ENCODE measurements at places on chromosomes 12 and 14. TPM values are rescaled to one million over a fixed set of nuclear protein-coding genes. Genes with fewer than 3 reads are reported as not detected.

RESF1 gene
- total RNA-seq, result 25.6 TPM

GRCh38 chr12:75011120-75011519, 198.5 kb downstream of the KCNC2 start:
- DNase-seq, result no peak

GRCh38 chr14:101072945-101073597, 169.5 kb upstream of the RTL1 start:
- DNase-seq, result peak; percentile 68

CLEC6A gene
- not detected for total RNA-seq

DNA sequence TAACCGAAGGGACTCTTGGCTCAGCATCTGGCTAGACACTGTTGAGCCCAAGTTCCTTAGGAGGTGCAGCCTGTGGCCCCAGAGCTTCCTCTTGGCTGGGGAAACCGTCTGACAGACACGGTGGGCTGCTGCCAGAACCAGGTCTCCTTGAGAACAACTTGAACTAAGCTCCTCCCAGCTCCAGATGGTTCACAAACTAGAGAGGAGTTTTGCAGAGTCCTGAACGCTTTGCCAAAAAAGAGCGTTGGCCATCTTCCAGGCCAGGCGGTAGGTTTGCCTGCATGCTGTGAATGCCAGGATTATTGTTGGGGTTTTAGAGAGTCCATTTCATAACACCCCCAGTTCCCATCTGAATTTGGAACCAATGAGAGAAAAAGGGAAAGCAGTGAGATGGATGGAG, 399.8 kb downstream of the RGS6 start:
- peak; percentile 75 for DNase-seq

ST8SIA1 gene
- total RNA-seq, result 6.9 TPM

DNA sequence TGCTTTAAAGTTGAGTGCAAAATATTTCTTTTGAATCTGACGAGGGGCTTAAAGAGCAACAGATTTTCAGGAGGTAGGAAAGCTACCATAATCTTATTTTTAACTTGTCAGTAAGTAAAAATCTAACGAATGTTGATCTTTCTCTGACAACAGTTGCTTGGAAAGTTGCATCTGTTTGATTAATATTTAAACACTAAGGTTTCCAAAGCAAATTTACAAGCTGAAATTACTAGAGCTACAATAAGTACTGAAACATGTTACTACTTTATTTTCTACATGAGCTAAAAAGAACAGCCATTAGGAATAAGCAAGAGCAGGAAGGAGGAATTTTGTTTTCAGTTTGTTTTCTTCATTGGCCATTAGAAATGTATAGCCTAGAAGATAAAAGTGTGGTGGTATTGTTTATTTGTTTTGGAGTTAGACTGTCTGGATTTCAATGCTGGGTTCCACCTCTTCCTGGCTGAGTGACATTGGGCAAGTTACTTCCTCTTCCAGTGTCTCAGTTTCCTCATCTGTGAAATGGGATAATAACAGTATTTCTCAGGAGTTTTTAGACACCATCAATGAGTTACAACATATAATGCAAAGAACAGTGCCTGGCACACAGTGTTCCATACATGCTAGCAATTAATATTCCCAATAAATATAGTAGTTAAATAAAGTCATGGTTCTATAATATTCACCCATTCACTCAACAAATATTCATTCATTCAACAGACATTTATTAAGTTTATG, 87.9 kb upstream of the FLRT2 start:
- no peak for DNase-seq

DNA sequence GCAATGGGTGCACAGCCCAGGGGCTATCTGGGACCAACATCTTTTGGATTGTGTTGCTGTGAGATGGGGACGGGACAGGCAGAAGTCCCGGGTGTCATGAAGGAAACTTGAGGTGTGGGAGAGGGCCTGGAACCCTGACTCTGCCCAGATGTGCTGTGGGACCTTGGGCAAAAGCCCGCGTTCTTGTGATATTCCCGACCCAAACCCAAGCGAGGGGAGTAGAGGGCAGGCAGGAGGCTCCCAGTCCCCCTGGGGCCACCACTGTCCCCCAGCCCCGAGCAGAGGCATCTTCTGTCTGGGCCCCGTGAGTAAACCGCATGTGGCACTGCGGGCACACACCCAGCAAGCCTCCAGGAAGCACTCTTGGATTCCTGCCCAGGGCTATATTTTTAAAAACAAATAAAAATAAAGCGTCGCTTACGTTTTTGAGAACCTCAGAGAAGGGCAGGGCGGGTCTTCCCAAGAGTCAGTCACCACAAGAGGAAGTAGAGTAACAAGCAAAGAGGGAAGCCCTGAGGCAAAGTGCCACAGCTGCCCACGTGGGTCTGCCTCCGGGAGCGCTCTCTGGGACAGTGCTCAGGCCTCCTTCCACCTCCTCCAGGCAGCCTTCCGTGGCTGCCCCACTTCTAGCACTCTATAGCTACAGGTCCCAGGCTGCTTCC, 39.5 kb downstream of the BEGAIN start:
- peak; percentile 81 for DNase-seq

SRRM4 gene
- 0.13 TPM for total RNA-seq

- peak; percentile 24 for DNase-seq
Observed at GRCh38 chr14:94998685-94999084, 158.6 kb downstream of the DICER1 start.

RBP5 gene
- total RNA-seq, result 0.49 TPM

DNA sequence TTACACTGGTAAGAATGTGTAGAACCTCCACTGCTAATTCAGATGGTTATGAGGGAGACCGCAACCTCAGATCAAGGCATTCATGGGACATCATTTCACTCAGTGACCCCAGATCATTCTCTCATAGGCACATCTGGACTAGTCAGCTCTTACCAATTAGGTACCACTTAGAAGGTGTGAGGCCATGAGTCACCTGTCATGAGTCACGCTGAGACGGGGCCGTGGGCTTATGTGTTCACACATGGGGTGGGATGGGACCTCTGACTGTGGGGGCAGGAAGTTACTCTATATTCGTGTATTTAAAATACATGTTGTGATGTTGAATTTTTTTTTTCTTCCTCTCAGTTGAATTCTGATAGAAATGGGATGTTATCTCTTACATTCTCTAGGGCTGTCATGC, 55.9 kb downstream of the CCDC92 start:
- DNase-seq, result no peak

HSP90AA1 gene
- total RNA-seq, result 115 TPM

- no peak for DNase-seq
Observed at GRCh38 chr12:130880411-130880885, 8.6 kb downstream of the RAN start.

TPH2 gene
- total RNA-seq, result not detected

GRCh38 chr12:121284551-121285390, 11.7 kb downstream of the CAMKK2 start:
- no peak for DNase-seq

- DNase-seq, result no peak
Observed at GRCh38 chr14:61994589-61994988, 232.4 kb downstream of the SNAPC1 start.

DNA sequence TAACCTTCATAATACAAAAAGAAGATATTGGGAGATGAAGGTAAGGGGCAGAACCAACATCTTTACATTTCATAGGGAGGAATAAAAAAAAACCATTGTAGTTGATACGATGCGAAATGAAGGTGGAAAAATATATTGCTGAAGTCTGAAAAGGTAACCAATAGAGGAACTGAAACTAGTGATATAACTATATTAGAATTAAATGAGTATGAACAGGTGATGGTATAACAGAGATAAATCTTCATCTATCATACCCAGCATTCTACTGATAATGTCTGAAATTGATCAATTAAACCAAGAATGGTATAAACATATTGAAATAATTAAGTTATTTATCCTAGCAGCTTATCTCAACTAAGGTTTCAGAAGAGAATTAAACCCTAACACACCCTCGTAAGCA, 332.1 kb downstream of the NELL2 start:
- no peak for DNase-seq

DNA sequence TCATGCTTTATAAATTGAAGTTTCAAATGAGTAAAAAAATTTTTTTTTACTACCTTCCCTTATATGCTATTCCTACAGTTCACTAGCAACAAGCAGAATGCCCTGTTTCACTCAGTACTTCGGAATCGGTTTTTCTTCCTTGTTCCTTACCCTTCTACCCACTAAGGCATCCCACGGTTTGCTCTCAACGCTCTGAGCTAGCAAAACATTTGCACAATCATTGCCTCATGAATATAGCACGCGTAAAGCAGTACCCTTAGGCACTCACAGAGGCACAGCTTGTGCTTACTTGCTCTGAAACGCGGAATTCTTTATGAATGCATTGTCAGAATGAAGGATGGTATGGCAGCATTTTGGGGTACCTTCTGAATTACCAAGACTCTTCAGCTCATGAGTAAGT, 45.0 kb downstream of the PPP1R13B start:
- no peak for DNase-seq

- DNase-seq, result no peak
Observed at GRCh38 chr12:5294274-5295070, 137.4 kb upstream of the NTF3 start.

- no peak for DNase-seq
Observed at GRCh38 chr14:55749946-55750345, 169.9 kb downstream of the KTN1 start.

GRCh38 chr14:90118027-90118426, 56.2 kb downstream of the KCNK13 start:
- no peak for DNase-seq

CABP1 gene
- total RNA-seq, result 2.3 TPM

DNA sequence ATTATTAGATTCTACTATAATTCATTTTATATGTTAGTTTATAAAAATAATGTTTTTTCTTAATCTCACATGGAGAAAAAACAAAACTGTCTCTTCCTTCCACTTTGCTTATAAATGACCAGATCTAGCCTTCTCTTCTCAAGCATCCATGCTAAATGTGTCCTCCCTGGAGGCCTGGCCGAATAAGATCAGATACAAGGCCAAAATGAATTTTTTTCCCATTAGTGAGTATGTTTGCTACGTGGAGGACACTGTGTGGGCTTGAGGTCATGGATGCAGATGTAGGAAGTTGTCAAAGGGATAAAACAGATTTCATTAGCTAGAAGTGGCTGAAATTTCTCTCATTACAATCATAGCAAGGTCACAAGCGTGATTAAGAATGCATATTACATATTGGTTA, 1244.9 kb upstream of the SEL1L start:
- peak; percentile 85 for DNase-seq

DNA sequence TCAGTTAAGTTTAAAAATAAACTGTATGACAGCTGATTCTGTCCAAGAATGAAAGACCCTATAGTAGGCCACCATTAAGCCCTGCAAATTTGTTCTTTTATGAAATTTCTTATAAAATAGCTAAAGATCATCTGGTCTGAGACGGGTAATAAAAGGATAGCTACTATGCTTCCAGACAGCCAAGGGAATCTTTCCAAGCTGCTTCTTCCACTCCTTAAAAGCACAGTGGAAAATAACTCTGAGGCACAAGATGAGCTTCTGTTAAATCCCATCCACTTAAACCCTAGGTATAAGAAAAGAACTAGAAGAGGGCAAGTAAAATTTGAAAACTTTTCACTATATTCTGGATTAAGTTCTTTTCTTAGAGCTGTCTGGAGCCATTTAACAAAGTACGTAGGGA, 194.3 kb downstream of the CAPZA3 start:
- peak; percentile 90 for DNase-seq

- DNase-seq, result no peak
Observed at GRCh38 chr14:89634037-89634436, 217.0 kb upstream of the FOXN3 start.

- no peak for DNase-seq
Observed at GRCh38 chr12:19277711-19278110, 148.2 kb downstream of the PLEKHA5 start.

DNA sequence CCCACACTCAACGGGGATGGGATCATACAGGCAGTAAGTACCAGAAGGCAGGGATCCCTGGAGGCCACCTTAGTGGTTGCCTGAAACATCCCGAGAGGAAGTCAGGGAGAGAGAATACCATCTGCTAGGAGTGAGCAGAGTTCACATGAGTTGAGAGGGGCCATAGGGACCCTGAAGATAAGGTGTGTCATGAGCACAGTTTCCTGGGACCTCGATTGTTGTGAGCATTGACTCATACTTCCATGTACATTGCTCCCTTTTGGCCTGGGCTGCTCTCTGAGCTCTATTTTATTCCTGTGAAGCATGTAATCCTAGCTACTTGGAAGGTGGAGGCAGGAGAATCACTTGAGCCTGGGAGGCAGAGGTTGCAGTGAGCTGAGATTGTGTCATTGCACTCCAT, 120.5 kb downstream of the TBC1D30 start:
- no peak for DNase-seq

- DNase-seq, result peak; percentile 43
Observed at GRCh38 chr12:19031032-19031431, 98.5 kb upstream of the PLEKHA5 start.

Data from muscle of leg (tissue), 16 donors.